LHCN-M2 (cell line): ENCODE measurements at places on chromosomes 16 and 17. TPM values are rescaled to one million over a fixed set of nuclear protein-coding genes. Genes with fewer than 3 reads are reported as not detected.
A peak's percentile ranks its signal among the peaks of the same experiment; 100 is the strongest.

DNA sequence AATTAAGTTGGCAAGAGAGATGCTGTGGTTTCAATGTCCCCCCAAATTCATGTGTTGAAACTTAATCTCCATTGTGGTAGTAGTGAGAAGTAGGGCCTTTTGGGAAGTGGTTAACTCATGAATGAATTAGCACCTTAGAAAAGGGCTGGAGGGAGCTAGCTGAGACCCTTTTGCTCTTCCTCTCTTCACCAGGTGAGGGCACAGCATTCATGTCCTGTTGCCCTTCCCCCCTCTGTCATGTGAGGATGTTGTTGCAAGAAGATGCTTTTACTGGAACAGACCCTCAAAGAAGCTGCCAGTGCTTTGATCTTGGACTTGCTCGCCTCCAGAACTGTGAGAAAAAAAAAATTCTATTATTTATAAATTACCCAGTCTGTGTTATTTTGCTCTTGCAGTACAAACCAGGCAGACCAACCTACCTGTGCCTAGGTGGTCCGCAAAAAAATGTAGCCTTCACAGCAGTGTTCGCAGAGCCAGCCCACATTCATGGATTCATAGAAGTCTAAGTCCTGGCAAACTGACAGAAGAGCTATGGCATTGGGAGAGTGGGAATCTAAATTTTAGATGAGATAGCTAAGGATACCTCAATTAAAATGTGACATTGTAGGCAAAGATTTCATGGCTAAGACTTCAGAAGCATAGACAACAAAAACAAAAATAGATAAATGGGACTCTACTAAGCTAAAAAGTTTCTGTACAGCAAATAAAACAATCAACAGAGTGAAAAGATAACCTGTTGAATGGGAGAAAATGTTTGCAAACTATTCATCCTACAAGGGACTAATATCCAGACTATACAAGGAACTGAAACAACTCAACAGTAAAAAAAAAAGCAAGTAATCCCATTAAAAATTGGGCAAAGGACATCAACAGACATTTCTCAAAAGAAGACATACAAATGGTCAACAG is 32.0 kb upstream of the ABCA5 start:
- DNase-seq = no peak

GRCh38 chr16:81590714-81591544 is 146.3 kb downstream of the CMIP start:
- no peak for DNase-seq

DNA sequence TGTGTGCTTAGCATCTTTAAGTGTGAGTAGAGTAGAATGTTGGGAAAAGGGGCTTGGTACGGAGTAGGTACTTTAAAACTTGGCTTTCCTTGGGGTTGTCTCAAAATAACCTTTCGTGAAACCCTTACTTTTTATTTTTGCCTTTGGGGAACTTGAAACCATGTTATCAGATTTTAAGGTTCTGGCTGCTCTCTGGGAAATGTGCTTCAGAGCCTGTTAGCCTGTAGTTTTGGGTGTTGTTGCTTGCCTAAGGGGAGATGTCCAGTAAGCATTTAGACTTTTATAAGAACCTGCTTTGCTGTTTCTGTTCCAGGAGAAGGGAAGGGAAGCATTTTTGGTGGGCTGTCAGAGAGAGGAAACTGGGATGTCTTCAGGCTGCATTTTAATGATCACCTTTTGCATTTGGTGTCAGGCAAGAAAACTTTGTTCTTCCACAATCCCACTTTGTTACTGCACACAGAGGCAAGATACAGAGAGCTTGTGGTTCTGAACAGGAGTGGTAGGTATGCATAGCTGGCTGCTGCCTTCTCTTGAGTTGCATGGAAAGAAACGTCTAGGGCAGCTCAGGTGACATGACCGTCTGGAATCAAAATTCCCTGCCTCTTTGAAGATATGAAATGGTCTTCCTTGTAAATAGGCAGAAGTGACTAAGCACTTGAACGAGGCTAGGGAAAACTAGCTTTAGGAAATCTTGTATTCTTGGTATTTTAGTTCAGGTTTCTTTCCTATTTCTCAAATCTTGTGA is 1.7 kb downstream of the RABEP1 start:
- DNase-seq = no peak

- DNase-seq = no peak
These were observed 27.9 kb downstream of the MYOCD start for GRCh38 chr17:12693640-12694039.

DNA sequence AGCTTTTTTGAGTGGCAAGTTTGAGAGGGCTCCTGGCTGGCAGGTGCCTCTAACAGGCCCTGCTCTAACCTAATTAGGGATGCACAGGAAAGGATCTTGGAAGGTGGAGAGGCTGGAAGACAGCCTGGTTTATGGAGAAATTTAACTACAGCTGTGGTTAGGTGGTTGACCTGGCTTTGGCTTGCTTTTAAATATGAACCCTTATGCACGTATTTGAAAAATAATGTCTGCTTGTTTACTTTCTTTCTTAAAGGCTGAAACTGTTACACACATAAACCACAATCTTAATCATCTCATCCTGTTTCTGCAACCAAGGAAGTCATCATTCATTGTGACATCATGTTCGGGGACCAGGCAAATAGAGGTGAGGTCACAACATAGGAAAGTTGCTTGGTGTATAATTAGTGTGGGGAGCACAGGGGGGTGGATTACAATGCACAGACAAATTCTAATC is 23.1 kb upstream of the DHRS13 start:
- DNase-seq = peak; percentile 90

QPRT gene
- 1.1 and 1.7 TPM in 2 replicates for total RNA-seq

TCAP gene
- 0.40 TPM in 1 of 2 replicates, not detected in the other for total RNA-seq

TBC1D26 gene
- not detected in 2 replicates for total RNA-seq

DNA sequence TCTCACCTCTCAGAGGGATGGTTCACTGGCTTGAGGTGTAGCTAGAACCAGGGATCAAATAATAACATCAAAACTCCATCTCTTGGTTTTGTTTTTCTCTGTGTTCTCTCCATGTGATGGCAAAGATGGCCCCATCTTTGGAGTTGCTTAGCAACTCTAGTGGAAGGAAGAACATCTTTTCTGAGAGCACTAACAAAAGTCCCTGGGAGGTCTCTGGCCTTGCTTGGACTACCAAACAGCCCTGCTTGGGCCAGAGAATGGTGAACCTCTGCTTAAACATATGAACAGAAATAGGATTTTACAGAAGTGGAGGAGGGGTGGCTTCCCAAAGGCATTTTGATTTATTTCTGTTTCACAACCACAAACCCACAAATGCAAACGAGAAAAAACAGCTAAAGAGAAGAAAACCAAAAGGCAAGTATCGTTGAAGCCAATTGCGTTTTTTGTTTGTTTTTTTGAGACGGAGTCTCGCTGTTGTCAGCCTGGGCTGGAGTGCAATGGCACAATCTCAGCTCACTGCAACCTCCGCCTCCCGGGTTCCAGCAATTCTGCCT is 13.2 kb downstream of the GABARAPL2 start:
- no peak for DNase-seq
